ENCODE measurements at places on chromosomes 5 and 9.

DNA sequence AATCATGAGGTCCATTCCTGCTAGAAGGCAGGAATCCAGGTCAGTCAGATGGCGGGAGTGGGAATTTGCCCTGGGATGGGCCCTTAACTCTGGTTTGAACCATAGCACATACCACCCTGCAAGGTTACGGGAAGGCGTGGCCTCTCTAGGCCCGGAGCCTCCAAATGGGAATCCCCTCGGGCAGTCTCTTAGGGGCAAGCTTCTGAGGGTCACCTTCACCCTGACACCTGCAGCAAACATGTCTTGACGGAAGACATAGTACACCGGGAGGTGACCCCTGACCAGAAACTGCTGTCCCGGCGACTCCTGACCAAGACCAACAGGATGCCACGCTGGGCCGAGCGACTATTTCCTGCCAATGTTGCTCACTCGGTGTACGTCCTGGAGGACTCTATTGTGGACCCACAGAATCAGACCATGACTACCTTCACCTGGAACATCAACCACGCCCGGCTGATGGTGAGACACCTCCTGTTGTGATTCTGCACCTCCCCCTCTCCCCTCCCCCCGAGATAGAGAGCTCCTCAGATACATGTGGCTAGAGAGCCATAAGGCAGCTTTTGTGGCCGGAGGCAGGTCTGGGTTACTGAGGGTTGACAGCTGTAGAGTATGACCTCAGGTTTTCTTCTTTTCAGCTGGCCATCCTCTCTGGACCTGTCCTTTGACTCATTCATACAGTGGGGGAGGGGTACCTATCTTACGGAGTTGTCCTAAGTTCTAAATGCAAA lies 957 bp downstream of the PRELID1 start:
- no peak for DNase-seq
- peaks cover 34% of the 10 kb centered on the region for H3K4me1 ChIP-seq
- H3K4me3 ChIP-seq: peak overlapping the region; percentile 81
- no peaks in the 10 kb centered on the region for H3K36me3 ChIP-seq
- peak overlapping the region; percentile 94 for H3K27ac ChIP-seq

DNA sequence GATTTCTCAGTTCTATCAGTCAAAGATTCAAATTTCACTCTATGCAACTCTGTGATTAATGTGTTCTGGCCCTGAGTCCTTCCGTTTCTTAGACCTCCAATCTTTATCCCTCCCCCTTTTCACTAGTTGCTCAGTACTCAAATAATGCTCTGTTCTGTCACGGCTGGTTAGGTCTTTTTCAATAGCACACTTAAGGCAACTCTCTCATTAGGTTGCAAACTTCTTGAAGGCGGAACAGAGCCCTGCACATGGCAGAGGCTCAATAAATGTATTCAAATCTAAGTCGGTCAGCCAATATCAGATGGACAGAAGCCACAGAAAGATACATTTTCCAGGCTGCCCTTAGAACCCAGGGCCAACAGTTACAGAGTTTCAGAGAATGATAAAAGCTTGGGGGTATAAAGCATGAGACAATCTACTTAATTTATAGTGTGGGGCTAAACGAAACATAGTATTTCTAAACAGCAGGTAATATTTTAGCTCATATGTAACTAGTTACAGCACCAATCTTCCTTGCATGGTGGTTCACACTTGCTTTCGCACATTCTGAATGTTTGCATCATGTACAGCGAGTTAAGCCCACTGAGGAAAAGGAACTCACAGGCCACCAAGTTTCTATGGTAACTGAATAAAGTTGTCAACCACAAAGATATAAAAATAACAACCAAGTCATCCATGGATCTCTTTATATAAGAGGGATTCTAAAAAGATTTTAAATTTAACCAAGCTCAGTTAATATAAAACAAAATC lies 67.1 kb upstream of the GOLPH3 start:
- H3K36me3 ChIP-seq: peaks cover 14% of the 10 kb centered on the region
- no peaks in the 10 kb centered on the region for H3K4me1 ChIP-seq
- no peak overlapping the region for H3K4me3 ChIP-seq
- no peak overlapping the region for H3K27ac ChIP-seq
- no peak for DNase-seq
- H3K27me3 ChIP-seq: no peaks in the 10 kb centered on the region

GRCh38 chr9:18759827-18760226 lies 273.2 kb downstream of the SAXO1 start:
- DNase-seq: no peak
- no peak overlapping the region for H3K4me3 ChIP-seq
- H3K36me3 ChIP-seq: no peaks in the 10 kb centered on the region
- H3K4me1 ChIP-seq: no peaks in the 10 kb centered on the region

- H3K27me3 ChIP-seq: no peaks in the 10 kb centered on the region
- H3K36me3 ChIP-seq: peaks cover under 1% of the 10 kb centered on the region
- H3K4me3 ChIP-seq: no peak overlapping the region
- H3K27ac ChIP-seq: no peak overlapping the region
- DNase-seq: no peak
These were observed 29.3 kb downstream of the FUBP3 start for GRCh38 chr9:130608554-130609134.

GRCh38 chr9:70352356-70352755 lies 62.1 kb downstream of the KLF9 start:
- H3K27me3 ChIP-seq: no peaks in the 10 kb centered on the region
- H3K36me3 ChIP-seq: peaks cover 10% of the 10 kb centered on the region
- H3K27ac ChIP-seq: no peak overlapping the region

GRCh38 chr9:94922691-94923107 lies 196.2 kb downstream of the AOPEP start:
- DNase-seq: no peak
- peaks cover 57% of the 10 kb centered on the region for H3K4me1 ChIP-seq
- no peaks in the 10 kb centered on the region for H3K36me3 ChIP-seq
- H3K27ac ChIP-seq: peak overlapping the region; percentile 98
- no peaks in the 10 kb centered on the region for H3K27me3 ChIP-seq

DNA sequence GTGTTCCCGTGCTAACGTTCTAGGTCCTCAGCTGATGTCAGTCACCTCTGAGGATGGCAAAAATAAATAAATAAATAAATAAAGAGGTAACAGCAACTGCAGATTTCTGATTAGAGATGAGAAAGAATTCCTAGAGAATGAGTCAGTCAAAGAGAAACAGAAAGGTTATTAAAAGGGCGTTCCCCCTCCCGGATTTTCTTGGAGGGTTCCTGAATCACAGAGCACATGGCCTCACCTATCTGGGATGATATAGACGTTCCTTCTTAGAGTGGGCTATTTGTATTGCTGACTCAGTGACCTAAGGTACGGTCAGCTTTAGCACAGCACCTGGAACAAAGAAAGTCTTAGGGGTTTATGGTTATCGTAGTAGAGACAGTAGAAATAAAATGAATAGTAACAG lies 30.6 kb downstream of the HTR4 start:
- H3K27ac ChIP-seq: no peak overlapping the region
- no peaks in the 10 kb centered on the region for H3K36me3 ChIP-seq
- H3K4me3 ChIP-seq: no peak overlapping the region

DNA sequence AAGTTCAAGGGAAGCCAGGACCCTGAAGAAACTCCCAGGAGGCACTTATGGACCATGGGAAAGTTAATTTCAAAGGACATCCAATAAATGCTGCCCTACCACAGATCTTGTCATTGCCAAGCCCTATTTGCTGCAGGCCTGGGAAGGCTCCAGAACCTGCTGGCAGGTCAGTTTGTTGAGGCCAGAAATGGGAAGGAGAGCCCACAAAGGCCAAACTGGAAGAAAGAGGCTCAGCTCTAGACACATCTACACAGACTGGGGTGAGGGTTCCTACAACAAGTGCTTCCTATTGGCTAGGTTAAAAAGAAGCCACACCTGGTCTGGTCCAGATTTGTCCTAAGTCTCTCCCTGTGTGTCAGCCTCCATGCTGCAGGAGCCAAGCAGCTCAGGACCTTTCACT lies 94.4 kb downstream of the SIL1 start:
- no peak for DNase-seq
- H3K27ac ChIP-seq: no peak overlapping the region
- no peaks in the 10 kb centered on the region for H3K27me3 ChIP-seq
- no peaks in the 10 kb centered on the region for H3K4me1 ChIP-seq
- no peak overlapping the region for H3K4me3 ChIP-seq

- no peaks in the 10 kb centered on the region for H3K36me3 ChIP-seq
- no peaks in the 10 kb centered on the region for H3K4me1 ChIP-seq
- DNase-seq: no peak
- H3K27ac ChIP-seq: no peak overlapping the region
- peaks cover 6% of the 10 kb centered on the region for H3K27me3 ChIP-seq
These were observed 81.2 kb upstream of the NIPBL start for GRCh38 chr5:36795366-36795765.

- no peaks in the 10 kb centered on the region for H3K36me3 ChIP-seq
- H3K4me3 ChIP-seq: no peak overlapping the region
- no peaks in the 10 kb centered on the region for H3K27me3 ChIP-seq
- no peak overlapping the region for H3K27ac ChIP-seq
These were observed 42.2 kb upstream of the FSD1L start for GRCh38 chr9:105405514-105406131.

GRCh38 chr9:36142510-36143244 lies 6.1 kb downstream of the GLIPR2 start:
- H3K27me3 ChIP-seq: no peaks in the 10 kb centered on the region
- H3K4me3 ChIP-seq: no peak overlapping the region
- H3K36me3 ChIP-seq: no peaks in the 10 kb centered on the region
- DNase-seq: no peak

GRCh38 chr9:100071271-100071670 lies 27.5 kb downstream of the ERP44 start:
- H3K27ac ChIP-seq: no peak overlapping the region
- no peaks in the 10 kb centered on the region for H3K36me3 ChIP-seq
- no peak overlapping the region for H3K4me3 ChIP-seq
- H3K4me1 ChIP-seq: no peaks in the 10 kb centered on the region

- H3K27me3 ChIP-seq: no peaks in the 10 kb centered on the region
- no peak overlapping the region for H3K27ac ChIP-seq
- DNase-seq: no peak
- no peaks in the 10 kb centered on the region for H3K36me3 ChIP-seq
- H3K4me1 ChIP-seq: no peaks in the 10 kb centered on the region
- H3K4me3 ChIP-seq: no peak overlapping the region
These were observed 508.2 kb upstream of the WWC1 start for GRCh38 chr5:167783145-167783817.

GRCh38 chr9:131273856-131274673 lies 2.2 kb downstream of the FAM78A start:
- no peak overlapping the region for H3K27ac ChIP-seq
- H3K27me3 ChIP-seq: no peaks in the 10 kb centered on the region
- no peaks in the 10 kb centered on the region for H3K4me1 ChIP-seq

- DNase-seq: no peak
- H3K4me1 ChIP-seq: no peaks in the 10 kb centered on the region
- H3K36me3 ChIP-seq: no peaks in the 10 kb centered on the region
- H3K27ac ChIP-seq: no peak overlapping the region
- no peaks in the 10 kb centered on the region for H3K27me3 ChIP-seq
These were observed 478.9 kb downstream of the PSAT1 start for GRCh38 chr9:78775696-78776295.

- H3K27me3 ChIP-seq: no peaks in the 10 kb centered on the region
- no peak overlapping the region for H3K4me3 ChIP-seq
- H3K27ac ChIP-seq: peak overlapping the region; percentile 61
- no peak for DNase-seq
- H3K4me1 ChIP-seq: peaks cover 24% of the 10 kb centered on the region
These were observed 7.1 kb upstream of the MYOZ3 start for GRCh38 chr5:150653762-150654556.

DNA sequence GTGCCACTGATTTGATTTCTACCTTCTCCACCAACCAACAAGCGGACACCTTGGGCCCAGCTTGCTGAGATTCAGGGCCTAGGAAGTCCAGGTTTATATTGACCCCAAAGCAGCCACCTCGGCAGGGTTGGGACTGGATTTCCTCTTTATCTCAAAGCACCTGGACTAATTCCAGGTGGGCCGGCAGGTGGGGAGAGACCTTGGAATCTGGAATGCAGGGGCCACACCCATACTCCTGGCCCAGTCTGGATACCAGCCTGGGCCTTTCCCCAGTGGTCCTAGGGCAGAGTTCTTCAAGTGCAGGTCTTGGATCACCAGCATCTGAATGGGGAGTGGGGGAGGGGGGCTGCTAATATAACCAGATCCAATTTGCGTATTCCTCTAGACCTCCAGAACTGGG lies 93.1 kb downstream of the PCDH1 start:
- H3K27ac ChIP-seq: no peak overlapping the region
- H3K36me3 ChIP-seq: no peaks in the 10 kb centered on the region
- H3K4me3 ChIP-seq: no peak overlapping the region
- DNase-seq: no peak
- no peaks in the 10 kb centered on the region for H3K4me1 ChIP-seq
- no peaks in the 10 kb centered on the region for H3K27me3 ChIP-seq

- no peaks in the 10 kb centered on the region for H3K27me3 ChIP-seq
- no peaks in the 10 kb centered on the region for H3K36me3 ChIP-seq
- H3K27ac ChIP-seq: no peak overlapping the region
- no peak overlapping the region for H3K4me3 ChIP-seq
These were observed 117.4 kb upstream of the RORB start for GRCh38 chr9:74379718-74380117.

DNA sequence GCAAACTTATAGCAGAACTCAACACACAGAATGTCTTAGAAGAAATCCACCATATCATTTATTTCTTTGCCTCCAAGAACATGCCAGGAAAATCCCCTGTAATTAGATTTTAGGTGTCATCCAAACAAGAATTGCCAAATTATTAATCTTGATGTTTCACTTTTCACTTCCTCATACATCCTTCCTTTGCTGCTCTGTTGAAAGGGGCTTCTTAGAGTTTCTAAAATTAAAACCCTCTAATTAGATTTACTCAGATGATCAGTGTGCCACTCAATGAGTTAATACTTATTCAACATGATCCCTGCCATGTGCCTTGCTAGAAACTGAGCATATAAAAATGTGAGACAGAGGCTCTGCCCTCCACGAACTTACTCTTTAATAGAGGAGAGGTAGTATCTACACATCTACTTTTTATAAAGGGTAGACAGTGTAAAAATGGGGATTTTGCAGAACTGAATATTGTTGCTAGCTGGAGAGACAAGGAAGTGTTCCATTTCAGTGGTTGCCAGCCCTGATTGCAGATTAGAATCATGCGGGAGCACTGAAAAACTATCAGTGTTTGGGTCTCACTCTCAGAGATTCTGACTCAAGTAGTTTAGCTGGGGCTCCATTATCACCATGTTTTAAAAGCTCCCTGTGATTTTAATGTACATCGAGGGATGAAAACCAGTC lies 498.4 kb downstream of the TLE4 start:
- H3K4me1 ChIP-seq: no peaks in the 10 kb centered on the region
- H3K27me3 ChIP-seq: no peaks in the 10 kb centered on the region
- no peak overlapping the region for H3K27ac ChIP-seq
- H3K36me3 ChIP-seq: no peaks in the 10 kb centered on the region

DNA sequence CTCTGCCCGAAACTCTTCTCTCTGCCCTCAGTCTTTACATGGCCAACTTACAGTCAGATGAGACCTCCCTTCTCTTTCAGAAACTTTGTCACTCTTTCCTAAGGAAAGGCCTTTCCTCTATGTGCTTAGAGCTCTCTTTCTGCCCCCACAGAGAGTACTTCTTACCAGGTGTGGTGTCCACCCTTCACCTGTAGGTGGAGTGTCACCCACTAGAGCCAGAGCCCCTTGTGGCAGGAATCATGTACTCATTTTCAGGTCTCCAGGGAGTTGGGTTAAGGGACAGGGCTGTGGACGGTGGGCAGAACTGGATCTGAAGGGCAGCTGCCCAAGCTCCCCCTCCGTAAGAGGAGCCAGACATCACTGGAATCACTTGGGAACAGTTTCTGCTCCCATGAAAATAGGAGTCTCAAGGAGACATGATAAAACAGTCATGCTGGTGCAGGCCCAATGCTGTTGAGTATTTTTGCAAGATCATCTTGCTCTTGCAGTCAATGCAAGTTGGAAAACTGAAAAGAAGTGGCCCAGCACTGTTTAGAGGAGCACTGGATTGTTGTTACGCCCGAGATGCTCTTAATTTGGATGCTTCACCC lies 436.7 kb downstream of the ZSWIM6 start:
- no peaks in the 10 kb centered on the region for H3K4me1 ChIP-seq
- H3K36me3 ChIP-seq: no peaks in the 10 kb centered on the region
- DNase-seq: peak; percentile 17
- no peak overlapping the region for H3K27ac ChIP-seq
- H3K4me3 ChIP-seq: no peak overlapping the region
- H3K27me3 ChIP-seq: peaks cover 11% of the 10 kb centered on the region

Measured in Panc1 (cell line).